CD4-positive, alpha-beta T cell treated with Interleukin-6 for 4 hours (primary cell): ENCODE measurements at places on chromosomes 1 and 21.

DNA sequence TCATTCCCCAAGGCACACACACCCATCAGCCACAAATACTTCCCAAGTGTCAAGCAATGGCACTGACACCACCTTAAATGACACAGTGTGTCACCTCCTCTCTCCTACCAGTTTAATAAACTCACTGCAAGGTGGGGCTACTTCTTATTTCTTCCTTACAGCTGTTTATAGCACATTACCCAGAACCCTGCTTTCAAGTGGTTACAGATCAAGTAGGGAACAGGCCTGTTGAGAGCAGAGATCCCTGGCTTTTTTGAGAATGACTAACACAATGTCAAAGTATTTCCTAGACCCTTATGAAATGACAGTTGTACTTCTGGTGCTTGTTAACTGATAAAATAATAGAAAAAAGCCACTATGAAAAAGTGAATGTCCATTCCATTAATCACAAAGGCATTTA lies 19.8 kb downstream of the ZBTB17 start:
- no peak for DNase-seq

DNA sequence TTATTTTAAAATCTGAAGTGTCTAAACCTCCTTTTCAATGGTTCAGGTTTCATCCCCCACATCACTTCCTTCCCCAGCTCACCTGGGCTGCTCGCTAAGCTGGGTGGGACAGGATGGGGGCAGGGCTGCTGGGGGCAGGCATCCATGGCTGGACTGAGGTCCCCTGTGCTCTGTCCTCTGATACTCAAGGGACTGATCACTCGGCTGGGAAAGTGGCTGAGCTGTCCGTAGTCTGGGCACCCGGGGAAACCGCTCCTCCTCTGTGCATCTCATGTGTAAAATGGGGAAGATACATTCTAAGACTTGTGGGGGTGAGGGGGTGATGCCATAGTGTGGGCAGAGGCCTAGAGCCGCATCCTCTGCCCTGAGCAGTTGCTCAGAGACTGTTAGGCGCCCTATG lies 411.2 kb downstream of the MATN1 start:
- DNase-seq, result no peak

DNA sequence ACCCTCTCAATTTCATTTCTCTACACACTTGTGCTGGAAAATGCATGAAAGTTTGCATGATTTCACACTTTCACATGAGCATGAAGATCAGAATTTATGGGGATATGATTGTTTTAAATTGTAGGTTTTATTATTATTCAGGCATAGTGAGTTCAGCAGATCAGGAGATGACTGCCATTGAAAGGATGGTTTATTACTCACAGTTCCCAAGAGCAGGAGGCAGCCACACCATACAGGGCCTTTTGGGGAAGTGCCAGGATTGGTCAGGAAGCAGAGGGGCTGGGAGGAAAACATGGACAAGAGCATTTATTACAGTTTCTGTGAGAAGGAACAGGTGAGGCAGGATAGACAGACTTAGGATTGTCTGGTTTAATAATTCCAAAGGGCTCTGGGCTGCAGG lies 114.6 kb upstream of the KCNJ15 start:
- no peak for DNase-seq

GRCh38 chr1:205504311-205505075 lies at the start of gene CDK18:
CDK18 (plus strand) TSS chr1:205504669; CDS start chr1:205523168, 18,499 bp downstream.
- DNase-seq, result peak; percentile 79

GRCh38 chr1:246687002-246687401 lies 37.2 kb upstream of the SCCPDH start:
- no peak for DNase-seq

DNA sequence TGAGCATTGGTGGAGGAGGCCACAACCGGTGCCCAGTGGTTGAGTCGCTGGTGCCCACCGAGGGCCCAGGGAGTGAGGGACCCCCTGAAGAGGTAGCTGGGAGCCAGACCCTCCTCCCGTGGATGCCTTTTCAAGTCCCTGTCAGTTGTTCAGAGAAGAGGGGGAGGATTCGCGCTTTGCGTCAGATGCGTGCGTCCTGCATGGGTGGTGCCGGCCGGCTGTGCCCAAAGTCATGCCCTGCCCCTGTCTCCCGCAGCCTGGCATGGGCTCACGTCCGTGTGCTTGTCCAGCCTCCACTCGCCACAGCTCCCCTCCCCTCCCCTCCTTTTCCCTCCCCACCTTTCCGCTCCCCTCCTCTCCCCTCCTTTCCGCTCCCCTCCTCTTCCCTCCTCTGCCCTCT lies 45.2 kb downstream of the PRKCZ start:
- DNase-seq, result no peak

DNA sequence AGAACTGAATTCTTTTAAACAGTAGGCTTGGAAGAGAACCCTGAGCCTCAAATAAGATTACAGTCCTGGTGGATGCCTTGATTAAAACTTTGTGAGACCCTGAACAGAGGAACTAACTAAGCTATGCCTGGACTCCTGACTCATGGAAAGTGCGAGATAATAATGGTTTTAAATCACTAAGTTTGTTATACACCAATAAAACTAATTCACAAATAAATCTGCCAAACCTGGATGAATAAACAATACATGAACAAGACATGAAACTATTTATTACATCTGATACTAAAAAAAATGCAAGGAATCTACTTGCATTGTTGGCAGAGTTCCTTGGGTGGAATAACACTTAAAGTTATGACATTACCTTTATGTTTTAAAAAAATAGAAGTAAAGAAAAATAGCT lies 118.4 kb downstream of the PIGK start:
- DNase-seq, result no peak

DNA sequence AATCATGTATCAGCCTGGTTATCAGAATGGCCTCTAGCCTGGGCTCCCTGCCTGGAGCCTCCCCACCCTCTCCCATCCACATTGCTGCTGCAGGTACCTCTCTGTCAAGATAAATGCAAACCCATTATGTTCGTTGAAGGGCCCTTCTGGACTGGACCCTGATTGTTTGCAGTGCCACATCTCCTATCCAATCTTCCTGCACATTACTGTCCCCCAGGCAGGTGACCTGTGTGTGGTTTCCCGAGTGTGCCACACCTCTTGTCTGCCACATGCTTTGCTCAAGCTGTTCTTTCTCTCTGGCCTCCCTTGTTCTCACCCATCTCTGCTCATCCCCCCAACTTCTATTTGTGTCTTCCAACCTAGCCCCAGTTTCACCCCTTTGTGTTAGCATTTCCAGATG lies 32.4 kb downstream of the IER5 start:
- no peak for DNase-seq

- DNase-seq, result peak; percentile 79
Measured at GRCh38 chr1:27671964-27672749, at the start of gene IFI6. IFI6 (minus strand) TSS chr1:27672192; CDS start chr1:27669314, 2,878 bp downstream.

DNA sequence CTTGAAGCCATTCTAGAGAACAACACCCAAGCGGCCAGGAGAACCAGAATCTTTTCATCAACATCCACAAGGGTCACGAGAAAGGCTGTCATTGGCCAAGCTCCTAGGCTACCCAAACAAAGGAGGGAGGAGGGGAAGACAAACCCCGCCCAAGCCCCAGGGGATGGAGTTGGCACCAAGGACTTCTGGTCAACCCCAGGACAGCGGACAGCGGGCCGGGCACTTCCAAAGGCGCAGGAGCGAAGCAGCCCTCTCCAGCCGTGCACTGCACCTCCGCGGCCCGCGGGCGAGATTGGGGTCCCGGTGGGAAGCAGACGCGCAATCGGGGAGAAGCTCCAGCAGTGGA lies at the start of gene CLIC6:
TSS of gene CLIC6 (plus strand) at position 192 of the 346 bp plus-strand sequence. CDS start 395 bp downstream, outside the sequence.
- DNase-seq, result no peak

DNA sequence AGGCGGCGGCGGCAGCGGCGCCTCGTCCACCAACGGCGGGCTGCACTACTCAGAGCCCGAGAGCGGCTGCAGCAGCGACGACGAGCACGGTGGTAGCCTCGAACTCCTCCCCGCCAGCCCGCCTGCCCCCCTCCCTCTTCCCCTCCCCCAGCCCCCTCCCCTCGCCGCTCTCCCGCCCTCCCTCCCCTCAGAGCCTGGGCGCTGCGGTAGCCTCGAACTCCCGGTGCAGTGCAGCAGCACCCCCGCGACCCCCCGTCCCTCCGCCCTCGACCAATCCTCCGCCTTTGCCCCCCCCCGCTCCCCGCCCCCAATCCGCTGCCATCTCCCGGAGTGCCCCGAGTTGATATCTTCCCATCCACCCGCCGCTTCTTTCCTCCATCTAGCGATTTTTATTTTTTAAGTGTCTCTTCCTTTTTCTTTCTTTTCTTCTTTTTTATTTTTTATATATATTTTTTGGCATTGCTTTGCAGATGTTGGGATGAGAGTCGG lies 516 bp downstream of the RCOR3 start:
- peak; percentile 73 for DNase-seq

DNA sequence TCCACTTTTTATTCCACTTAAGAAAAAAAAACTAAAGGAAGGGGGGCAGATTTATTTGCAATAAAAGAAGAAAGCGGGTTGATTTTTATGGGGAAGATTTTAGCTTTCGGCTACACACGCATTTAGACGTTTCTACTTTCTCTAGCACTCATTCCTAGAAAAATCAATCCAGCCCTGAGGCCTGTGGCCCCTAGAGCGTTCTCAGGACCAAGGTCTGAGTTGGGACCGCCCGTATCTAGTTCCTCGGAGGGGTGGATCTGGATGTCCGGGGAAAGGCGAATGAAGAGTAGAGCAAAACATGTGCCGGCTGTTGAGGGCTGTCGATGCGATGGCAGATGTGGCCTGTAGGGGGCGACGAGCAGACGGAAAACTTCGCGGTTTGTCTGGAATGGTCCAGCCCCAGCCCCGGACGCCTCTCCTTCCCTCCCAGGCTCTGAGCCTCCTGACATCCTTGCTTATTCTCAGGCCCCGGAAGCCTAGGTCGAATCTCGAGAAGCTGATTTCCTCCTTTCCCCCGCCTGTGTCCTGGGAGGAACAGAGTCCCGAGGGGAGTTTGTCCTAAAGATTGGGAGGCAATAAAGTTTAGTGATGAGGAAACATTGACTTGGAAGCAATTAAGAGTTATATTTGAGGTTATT lies 5.2 kb downstream of the FOXD3 start:
- peak; percentile 31 for DNase-seq

DNA sequence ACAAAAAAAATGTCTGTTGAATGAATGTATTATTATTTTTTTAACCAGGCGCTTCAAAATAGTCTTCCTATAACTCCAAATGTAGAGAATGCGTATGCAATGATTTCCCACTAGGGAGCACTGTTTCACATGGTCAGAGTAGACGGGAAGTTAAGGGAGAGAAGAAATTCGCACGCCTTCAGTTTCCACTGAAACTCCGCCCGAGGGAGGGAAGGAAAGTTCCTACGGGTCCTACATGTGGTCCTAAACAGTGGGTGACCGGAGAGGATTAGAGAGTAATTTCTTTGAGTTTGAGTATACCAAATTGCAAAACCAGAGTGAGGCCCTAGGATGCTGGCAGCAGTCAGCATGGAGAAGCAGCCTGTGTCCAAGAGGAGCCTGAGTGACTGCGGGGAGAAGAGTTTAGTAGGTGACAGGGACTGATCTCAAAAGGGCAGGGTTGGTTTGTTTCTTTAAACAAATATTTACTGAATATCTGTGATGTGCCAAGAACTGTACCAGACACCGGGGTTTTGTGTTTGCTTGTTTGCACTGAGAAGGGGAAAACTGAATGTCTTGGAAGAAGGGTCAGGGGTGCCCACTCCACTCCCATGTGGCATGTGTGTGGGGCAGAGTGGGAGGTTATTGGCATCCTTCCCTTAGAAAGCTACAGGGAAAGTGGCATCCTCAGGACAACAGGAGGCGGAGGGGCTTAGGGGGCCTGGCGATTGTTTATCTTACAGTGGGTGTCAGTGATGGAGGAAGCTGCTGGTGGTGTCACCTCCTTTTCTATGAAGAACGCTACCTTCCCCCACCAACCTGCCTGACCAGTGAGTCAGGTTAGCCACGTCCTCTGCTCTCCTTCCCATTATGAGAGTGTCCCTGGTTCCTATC lies 22.8 kb downstream of the RNU5D-1 start:
- DNase-seq, result peak; percentile 43

- no peak for DNase-seq
Measured at GRCh38 chr1:174157157-174157806, 2.0 kb upstream of the RABGAP1L start.

- no peak for DNase-seq
Measured at GRCh38 chr1:29105822-29106221, 17.9 kb downstream of the TMEM200B start.

DNA sequence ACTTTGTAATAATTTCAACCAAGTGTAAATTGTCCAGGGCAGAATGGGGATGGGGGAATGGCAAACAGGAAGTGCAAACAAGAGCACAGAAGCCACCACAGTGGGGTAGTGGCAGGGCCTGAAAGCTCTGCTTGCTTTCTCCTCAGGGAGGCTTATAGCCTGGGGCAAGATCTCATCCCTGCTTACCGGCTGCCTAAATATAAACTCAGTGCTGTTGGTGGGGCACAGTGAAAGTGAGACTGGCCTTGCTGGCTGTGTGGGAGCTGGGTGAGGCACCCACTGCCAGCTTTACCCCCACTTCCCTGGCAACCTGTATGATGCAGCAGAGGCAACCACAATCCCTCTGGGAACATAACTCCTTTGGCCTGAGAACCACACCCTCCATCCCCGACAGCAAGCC lies 15.2 kb downstream of the STYXL2 start:
- DNase-seq, result peak; percentile 19

DNA sequence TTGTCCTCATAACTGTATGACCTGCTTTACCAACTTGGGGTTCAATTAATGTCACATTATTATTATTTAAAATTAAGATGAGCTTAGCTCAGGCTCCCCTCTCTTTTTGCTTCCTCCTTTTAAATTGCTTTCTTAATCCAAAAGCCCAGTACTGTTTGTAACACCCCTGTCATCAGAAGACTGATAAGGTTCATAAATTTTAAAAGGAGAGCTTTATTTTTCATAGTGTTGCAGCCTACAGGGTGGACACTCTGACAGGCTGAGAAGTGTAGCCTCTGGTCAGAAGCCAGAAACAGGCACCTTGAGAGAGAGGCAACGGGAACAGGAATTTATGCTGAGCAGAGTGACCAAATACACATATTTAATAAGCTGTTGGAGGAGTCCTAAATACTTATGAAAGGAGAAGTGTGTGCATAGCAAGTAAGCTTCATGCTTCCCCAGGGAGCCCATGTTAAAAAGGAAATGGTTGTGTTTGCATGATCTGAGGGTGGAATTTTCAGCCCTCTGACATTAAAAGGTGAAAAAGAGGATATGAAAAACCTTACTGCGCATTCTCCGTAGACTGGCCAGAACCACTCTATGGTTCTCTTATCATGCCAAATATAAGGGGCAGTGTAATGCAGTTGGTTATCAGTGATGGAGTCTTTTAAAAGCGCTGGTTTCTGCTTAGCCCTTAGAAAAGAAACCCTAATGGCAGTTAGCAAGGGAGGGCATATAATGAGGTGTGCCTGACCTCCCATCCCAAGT lies 30.5 kb upstream of the FGGY start:
- no peak for DNase-seq

GRCh38 chr1:113980110-113980509 lies 836 bp downstream of the OLFML3 start:
- no peak for DNase-seq

- DNase-seq, result no peak
Measured at GRCh38 chr1:20174937-20175666, 10.8 kb upstream of the UBXN10 start.

- DNase-seq, result no peak
Measured at GRCh38 chr21:16945580-16945979, 567.3 kb upstream of the CXADR start.
